ENCODE measurements at places on chromosomes 7 and 10.

DNA sequence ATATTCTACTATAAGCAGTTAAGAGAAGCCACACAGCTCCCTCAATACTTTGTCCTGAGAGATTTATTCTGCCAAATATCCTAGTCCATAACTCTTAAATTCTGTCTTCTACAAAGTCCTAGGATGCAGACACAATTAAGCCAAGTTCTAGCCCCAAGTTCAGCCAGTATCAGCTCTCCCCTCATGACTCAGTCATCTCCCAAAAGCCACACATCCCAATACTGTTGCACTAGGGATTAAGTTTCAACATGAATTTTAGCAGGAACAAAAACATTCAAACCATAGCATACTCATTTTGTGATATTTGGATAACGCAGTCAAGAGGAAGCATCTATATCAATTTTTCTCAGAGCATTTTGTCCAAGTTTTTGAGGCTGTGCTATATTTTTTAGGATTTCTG is 277.4 kb downstream of the FZD1 start:
- no peak for DNase-seq

DNA sequence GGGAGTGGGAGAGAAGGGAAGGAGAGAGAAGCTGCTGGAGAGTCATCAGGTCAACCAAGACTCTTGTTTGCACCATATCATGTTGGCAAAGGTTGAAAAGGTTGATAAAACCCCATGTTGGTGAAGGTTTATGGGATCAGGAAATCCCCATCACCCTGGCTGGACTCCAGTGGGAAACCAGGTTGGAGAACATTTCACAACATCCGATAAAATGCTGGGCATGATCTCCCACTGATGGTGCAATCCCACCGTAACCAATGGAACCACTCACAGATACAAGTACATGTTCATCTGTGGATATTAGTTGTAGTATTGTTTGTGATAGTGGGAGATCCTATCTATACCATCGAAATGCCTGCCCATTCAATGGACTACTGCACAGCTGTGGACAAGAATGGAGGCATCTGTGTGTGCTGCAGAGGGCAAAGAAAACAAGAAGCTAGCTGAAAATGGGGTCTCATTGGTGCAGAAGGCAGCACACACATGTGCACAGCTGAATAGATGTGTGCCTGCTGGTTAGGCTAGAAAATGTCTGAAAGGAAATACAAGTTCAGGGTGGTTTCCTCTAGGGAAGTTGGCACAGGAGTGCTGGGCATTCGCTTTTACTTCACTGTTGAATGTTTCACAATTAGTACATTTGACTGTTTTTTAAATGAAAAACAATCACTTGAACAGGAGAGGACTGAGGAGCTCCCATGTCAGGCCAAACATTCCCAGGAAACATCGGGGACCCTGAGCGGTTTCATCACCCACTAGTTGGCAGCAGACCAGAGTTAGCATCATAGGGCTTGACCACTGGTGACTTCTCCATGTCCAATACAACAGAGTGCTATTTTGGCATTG is 80.4 kb upstream of the MGMT start:
- DNase-seq: no peak

- DNase-seq: no peak
Observed at GRCh38 chr10:44262551-44263251, 122.2 kb downstream of the CXCL12 start.

- no peak for DNase-seq
Observed at GRCh38 chr7:34487391-34488115, 170.5 kb upstream of the NPSR1 start.

- DNase-seq: no peak
Observed at GRCh38 chr10:93841961-93842360, 51.8 kb upstream of the SLC35G1 start.

GRCh38 chr10:70381471-70382421 is 679 bp downstream of the LRRC20 start:
- DNase-seq: no peak

GRCh38 chr10:96857301-96858012 is 25.4 kb downstream of the LCOR start:
- no peak for DNase-seq

- no peak for DNase-seq
Observed at GRCh38 chr7:130458257-130458656, 17.4 kb upstream of the CEP41 start.

- DNase-seq: no peak
Observed at GRCh38 chr7:106057204-106057961, 54.7 kb downstream of the SYPL1 start.

GRCh38 chr7:145431834-145432233 is 596.0 kb upstream of the TPK1 start:
- DNase-seq: no peak

Measured in RCC 7860 (cell line).